G401 (cell line): ENCODE measurements at places on chromosomes 4 and X. TPM values are rescaled to one million over a fixed set of nuclear protein-coding genes. Genes with fewer than 3 reads are reported as not detected.

- no peak for DNase-seq
These were observed 16.8 kb downstream of the BTC start for GRCh38 chr4:74777531-74777930.

The ABCD1 gene
- total RNA-seq, result 5.3 and 6.8 TPM in 2 replicates

- no peak for DNase-seq
These were observed 66.2 kb upstream of the PGRMC2 start for GRCh38 chr4:128353791-128354190.

GRCh38 chr4:154120690-154121345 is 331.9 kb upstream of the SFRP2 start:
- no peak for DNase-seq

The TCEAL7 gene
- 0.71 TPM in 1 of 2 replicates, not detected in the other for total RNA-seq

GRCh38 chrX:30900227-30900626 is 11.2 kb upstream of the TAB3 start:
- DNase-seq, result no peak

GRCh38 chr4:52421811-52422213 is 237.3 kb downstream of the USP46 start:
- no peak for DNase-seq

The MAGEE2 gene
- not detected in 2 replicates for total RNA-seq

The TBX22 gene
- total RNA-seq, result not detected in 2 replicates

GRCh38 chr4:10050261-10050661 is 29.0 kb upstream of the SLC2A9 start:
- DNase-seq, result no peak

GRCh38 chrX:149837639-149838038 is 43.3 kb upstream of the MAGEA8 start:
- no peak for DNase-seq

GRCh38 chr4:60461551-60461950 is 738.6 kb upstream of the ADGRL3 start:
- DNase-seq, result no peak

DNA sequence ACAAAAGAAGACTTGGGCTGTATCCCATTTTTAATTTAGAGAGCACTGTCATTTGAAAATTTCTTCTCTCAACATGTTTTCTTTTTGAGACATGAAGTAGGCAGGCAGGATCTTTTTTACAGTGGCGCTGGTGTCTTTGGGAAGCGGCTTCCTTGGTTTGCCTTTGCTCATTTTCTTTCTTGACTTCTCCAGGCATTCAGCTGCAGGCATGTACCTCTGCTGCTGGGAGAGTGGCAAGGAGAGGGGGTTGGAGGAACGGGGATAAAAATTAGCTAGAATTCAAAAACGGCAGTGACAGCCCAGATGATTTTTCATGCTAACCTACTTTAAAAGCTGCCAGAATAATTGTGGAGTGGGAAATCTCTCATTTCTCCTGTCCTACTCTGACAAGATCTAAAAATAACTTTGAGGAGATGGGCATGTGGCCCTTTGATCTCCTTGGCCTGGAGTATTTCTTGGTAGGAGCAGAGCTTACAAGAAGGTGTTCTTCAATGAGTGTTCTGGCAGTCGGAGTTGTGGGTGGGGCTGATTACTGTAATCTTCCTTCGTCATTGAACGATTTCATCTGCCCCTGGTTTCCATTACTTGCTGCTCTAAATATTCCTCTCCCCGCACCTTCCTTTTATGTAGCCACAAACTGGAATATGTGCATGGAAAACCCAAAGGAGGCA is 54.8 kb downstream of the TBL1X start:
- DNase-seq, result no peak

DNA sequence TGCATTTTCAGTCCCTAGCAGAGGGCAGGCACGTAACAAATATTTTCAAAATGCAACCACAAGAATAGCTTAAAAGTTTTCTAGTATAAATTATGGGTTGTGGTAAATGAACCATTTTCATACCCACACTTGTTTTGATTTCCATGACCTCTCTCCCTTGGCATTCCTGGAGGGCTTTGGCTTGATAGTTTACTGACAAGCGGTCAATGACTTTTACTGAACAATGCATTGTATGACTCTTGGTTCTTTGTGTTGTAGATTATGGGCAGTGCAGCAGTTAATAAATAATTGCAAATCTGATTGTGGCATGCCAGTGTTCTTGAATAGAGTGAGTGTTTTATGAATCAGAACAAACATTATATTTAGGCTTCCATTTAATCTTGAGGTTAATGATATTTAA is 285.2 kb upstream of the ARX start:
- no peak for DNase-seq

GRCh38 chr4:81512757-81513501 is 41.2 kb upstream of the RASGEF1B start:
- no peak for DNase-seq

DNA sequence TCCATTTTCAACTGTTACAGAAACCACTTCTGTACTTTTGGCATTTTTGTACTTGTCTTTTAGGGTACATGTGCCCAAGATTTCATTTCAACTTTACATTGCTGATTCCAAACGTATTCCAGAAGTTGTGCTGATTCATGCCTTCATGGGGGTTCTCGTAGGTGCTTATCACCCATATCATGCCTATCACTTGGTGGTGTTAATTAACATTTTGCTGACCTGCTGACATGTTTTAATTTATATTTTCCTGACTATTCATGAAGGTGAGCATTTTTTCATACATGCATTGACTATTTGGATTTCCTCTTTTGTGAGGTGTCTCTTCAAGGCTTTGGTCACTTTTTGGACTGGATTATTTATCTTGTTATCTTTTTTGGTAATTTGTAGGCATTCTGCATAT is 64.1 kb downstream of the CC2D2A start:
- DNase-seq, result no peak

The SSX4 gene
- total RNA-seq, result not detected in 2 replicates

The F9 gene
- not detected in 2 replicates for total RNA-seq

DNA sequence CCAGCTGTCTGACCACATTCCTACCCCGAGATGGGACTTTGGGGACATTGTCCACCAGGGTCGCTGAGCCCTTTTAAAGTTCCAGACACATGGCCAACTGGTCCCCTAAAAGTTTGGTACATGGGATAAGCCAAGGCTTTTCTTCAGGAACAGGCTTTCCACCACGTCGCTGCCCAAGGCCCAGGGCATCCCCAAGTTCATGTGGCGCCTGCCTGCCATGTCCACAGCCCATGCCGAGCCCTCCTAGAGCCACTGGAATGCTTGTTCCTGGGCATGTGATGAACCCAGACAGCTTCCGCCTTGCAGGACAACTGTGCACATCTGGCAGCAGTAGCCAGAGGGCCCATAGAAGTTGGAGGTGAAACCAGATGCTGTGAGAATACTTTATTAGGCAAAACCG is 41.3 kb downstream of the FRG1 start:
- DNase-seq, result no peak

- DNase-seq, result no peak
These were observed 86.2 kb downstream of the NPFFR2 start for GRCh38 chr4:72118017-72118416.

DNA sequence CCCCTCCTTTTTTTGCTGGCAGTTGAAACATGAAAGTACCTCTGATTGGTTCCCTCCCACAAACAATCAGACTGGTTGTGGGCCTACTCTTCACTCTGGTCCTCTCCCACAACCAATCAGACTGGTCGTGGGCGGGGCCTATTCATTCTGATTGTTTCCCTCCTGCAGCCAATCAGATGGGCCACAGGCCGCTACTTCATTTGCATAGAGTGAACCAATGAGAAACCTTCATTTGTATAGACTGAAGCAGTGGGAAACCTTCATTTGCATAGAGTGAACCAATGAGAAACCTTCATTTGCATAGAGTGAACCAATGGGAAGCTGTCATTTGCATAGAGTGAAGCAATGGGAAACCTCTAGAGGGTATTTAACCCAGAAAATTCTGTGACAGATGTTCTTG is 55.2 kb downstream of the TRMT44 start:
- no peak for DNase-seq

- DNase-seq, result peak; percentile 10
These were observed 1310.8 kb upstream of the AGA start for GRCh38 chr4:178752954-178753525.

GRCh38 chr4:164251257-164251656 is 502.7 kb upstream of the SMIM31 start:
- no peak for DNase-seq

The TIMM8A gene
- 9.2 and 17.0 TPM in 2 replicates for total RNA-seq

The MAGEA8 gene
- total RNA-seq, result not detected in 2 replicates
